Neuronal stem cell (in vitro differentiated cells): ENCODE measurements at places on chromosomes 11 and 22.

DNA sequence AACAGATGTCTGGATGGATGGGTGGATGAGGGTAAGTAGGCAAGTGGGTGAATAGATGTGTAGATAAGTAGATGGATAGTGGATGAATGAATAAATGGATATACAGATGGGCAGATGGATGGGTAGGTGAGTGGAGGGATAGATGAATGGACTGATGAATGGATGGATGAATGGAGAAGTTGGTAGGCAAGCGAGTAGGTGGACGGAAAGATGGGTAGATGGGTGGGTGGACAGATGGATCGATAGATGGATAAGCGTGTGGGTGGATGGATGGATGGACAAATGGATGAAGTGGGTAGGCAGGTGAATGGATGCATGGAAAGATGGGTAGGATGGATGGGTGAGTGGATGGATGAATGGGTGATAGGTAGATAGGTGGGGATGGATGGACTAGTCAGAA is 393.2 kb downstream of the SHANK2 start:
- no peak overlapping the region for H3K4me3 ChIP-seq
- no peaks in the 10 kb centered on the region for H3K36me3 ChIP-seq
- DNase-seq: no peak
- no peak overlapping the region for H3K27ac ChIP-seq
- no peaks in the 10 kb centered on the region for H3K27me3 ChIP-seq
- peaks cover 11% of the 10 kb centered on the region for H3K4me1 ChIP-seq

- peaks cover 5% of the 10 kb centered on the region for H3K4me1 ChIP-seq
- peak overlapping the region; percentile 49 for H3K4me3 ChIP-seq
Observed at GRCh38 chr11:13278609-13279486, 1.3 kb downstream of the BMAL1 start.

GRCh38 chr11:65730461-65730860 is 9.9 kb upstream of the RNASEH2C start:
- H3K36me3 ChIP-seq: no peaks in the 10 kb centered on the region
- H3K4me3 ChIP-seq: no peak overlapping the region

DNA sequence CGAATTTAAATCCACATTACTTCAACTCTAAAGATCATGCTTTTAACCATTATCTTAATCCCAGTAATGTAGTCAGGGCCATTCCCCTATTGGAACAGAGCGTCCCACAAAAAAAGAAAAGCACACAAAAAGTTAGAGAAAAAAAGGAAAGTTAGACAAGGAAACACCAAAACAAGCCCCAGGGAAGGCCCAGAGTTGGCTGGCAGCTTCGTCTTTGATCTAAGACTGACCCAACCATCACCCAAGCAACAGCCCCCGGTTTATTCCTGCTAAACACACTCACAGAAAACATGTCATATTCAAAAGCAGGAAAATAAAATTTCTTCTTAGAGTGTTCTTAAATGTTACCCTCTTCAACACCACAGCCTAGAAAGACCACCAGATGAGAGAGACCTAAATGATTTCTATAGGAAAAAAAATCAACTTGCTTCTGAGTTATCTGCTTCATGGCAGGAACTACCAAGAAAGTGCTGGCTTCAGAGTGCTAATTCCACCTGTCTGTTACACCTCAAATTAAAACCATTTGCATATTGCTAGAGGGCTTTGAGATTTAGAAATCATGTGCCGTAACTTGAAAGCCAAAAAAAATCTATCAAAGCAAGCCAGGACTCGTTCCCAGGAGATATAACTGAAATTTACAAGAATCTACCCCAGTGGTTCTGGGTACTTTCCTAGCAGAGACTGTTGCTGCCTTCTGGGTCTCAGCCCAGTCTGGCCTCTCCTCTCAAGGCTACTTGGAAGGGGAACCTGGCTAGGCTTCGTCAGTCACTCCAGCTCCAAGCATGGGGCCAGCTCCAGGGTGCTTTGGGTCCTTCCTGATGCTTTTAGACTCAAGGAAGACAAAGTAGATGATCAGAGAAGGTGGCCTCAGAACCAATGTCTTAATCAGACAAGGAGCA is 31.2 kb downstream of the POU2AF3 start:
- no peak overlapping the region for H3K4me3 ChIP-seq
- no peaks in the 10 kb centered on the region for H3K36me3 ChIP-seq
- no peaks in the 10 kb centered on the region for H3K4me1 ChIP-seq
- H3K27ac ChIP-seq: no peak overlapping the region
- DNase-seq: no peak

- H3K36me3 ChIP-seq: no peaks in the 10 kb centered on the region
- H3K4me1 ChIP-seq: no peaks in the 10 kb centered on the region
- DNase-seq: no peak
- H3K4me3 ChIP-seq: no peak overlapping the region
- H3K27ac ChIP-seq: no peak overlapping the region
- no peaks in the 10 kb centered on the region for H3K27me3 ChIP-seq
Observed at GRCh38 chr22:44472598-44472997, 25.4 kb downstream of the RTL6 start.

DNA sequence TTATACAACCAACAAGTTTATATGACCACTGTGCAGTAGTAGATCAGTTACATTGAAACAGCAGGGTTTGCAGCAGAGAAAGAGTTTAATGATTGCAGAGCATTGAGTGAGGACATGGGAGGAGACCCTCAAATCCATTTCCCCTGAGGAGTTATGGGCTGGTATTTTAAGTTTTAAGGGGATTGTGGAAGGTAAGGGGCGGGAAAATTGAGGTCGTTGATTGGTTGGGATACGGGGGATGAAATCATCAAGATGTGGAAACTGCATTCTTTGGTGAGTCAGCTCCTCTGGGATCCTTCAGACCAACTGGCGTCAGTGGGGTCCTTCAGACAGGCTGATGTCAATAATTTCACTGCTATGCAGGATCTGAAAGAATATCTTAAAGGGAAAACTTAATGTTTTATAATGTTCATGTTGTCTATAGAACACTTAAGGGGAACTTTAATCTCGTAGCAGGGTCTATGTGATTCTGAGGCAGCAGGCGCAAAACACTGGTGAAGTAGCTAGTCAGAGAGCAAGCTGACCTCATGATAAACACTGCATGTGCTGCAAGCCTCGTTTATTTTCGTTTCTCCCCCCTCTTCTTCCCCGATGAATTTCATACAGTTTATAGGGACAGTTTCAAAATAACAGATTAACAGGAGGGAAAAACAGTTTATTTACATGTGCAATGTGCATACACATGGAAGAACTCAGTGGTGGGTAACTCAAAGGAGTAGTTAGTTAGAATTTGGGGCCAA is 17.4 kb upstream of the BACE1-AS start:
- DNase-seq: no peak
- H3K36me3 ChIP-seq: peaks cover 60% of the 10 kb centered on the region
- no peak overlapping the region for H3K27ac ChIP-seq
- H3K4me3 ChIP-seq: no peak overlapping the region

DNA sequence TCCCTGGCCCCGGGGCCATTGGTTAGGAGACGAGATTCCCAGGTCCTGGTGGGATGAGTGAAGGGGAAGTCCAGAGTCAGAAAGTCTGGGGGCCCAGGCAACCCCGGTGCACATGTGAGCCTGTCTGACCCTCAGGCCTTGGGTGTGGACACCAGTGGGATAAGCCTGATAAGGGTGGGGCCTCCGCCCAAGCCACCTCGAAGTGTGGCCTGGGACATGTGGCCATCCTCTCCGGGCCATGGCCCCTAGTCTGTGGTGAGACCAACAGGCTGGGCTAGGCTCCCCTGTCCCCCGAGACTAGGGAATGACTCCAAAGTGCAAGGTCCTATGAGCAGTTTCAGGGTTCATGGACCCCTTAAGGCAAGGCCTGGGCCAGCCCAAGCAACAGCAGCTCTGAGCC is 6.3 kb downstream of the CABP7 start:
- DNase-seq: no peak
- H3K27ac ChIP-seq: no peak overlapping the region
- no peaks in the 10 kb centered on the region for H3K36me3 ChIP-seq
- peaks cover 10% of the 10 kb centered on the region for H3K27me3 ChIP-seq
- peaks cover 4% of the 10 kb centered on the region for H3K4me1 ChIP-seq

- H3K36me3 ChIP-seq: no peaks in the 10 kb centered on the region
- H3K27me3 ChIP-seq: no peaks in the 10 kb centered on the region
- no peak for DNase-seq
Observed at GRCh38 chr11:19646921-19647320, 65.7 kb upstream of the NAV2 start.

DNA sequence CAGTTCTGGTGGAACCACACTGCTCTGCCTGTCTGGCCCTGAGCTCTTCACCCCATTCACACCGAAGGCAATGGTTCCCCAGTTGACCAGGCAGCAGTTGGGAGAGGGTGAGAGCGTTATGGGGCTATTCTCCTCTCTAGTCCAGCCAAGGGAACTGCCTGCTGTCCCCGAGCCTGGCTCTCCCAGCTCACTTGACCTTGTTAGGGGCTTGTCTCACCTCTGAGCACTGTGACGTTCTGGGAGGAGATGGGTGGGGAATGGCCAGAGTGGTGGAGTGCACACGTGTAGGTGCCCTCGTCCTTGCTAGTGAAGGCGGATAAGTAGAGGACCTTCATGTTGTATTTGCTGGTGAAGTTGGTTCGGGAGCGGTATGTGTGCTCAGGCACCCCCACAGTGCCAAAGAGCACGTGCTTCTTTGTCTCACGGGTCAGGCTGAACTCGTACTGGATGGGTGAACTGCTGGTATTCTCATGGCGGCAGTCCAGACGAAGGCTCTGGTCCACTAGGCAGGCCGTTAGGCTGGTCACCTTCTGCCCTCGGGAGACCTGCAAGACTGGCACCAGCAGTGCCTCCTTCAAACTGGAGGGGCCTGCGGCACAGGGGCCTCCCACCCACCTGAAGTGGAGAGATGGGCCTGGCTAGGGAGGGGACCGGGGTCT is 3.0 kb downstream of the THY1 start:
- H3K27me3 ChIP-seq: no peaks in the 10 kb centered on the region
- no peak for DNase-seq
- peaks cover 10% of the 10 kb centered on the region for H3K36me3 ChIP-seq
- H3K27ac ChIP-seq: no peak overlapping the region

DNA sequence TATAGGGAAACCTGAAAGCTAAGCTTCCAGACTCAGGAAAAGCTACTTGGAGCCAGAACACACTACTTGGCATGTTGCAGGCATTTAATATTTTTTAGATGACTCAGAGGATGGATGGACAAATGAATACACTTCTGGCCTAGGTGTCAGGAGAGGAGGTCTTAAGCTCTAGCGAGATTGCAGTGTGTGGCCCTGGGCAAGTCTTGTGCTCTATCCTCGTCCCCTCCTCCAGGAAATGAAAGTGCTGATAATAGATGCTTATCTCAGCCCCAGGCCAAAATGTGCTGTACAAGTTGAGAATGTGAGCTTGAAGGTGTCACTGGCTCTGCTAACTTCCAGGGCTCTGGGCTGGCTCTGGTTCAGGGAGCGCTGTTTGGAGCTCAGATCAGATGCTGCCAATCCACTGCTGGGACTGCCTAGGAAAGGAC is 136.3 kb downstream of the PKNOX2 start:
- H3K4me1 ChIP-seq: no peaks in the 10 kb centered on the region
- no peak overlapping the region for H3K4me3 ChIP-seq
- DNase-seq: no peak
- peaks cover 2% of the 10 kb centered on the region for H3K36me3 ChIP-seq
- H3K27me3 ChIP-seq: no peaks in the 10 kb centered on the region

DNA sequence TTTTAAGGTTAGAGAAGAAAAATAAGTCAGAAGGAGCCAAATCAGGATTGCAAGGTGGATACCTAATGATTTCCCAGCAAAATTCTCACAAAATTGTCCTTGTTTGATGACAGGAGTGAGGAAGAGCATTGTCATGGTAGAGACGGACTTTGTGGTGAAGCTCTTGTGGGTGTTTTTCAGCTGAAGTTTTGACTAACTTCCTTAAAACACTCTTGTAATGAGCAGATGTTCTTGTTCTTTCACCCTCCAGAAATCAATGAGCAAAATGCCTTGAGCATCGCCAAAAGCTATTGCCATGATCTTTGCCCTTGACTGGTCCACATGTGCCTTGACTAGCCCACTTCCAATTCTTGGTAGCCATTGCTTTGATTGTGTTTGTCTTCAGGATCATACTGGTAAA is 20.0 kb downstream of the CALCB start:
- no peaks in the 10 kb centered on the region for H3K27me3 ChIP-seq
- no peak overlapping the region for H3K4me3 ChIP-seq
- H3K4me1 ChIP-seq: no peaks in the 10 kb centered on the region
- DNase-seq: no peak
- no peaks in the 10 kb centered on the region for H3K36me3 ChIP-seq

- no peak for DNase-seq
- H3K27me3 ChIP-seq: no peaks in the 10 kb centered on the region
- H3K36me3 ChIP-seq: no peaks in the 10 kb centered on the region
- no peaks in the 10 kb centered on the region for H3K4me1 ChIP-seq
- no peak overlapping the region for H3K4me3 ChIP-seq
Observed at GRCh38 chr11:63443714-63444113, 47.3 kb downstream of the PLAAT5 start.

DNA sequence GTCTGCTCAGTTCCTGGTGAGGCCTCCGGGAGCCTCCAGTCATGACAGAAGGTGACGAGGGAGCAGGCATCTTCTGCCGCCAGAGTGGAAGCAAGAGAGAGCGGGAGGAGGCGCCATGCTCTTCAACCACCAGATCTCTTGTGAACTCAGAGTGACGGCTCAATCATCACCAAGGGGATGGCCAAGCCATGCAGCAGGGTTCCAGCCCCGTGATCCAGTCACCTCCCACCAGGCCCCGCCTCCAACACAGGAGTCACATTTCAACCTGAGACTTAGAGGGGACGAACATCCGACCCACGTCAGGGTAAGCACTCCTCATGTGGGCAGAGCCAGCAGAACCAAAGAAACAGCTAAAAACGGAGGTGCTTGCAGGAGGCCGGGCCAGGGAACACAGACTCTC is 1470.5 kb downstream of the BRD1 start:
- H3K4me1 ChIP-seq: peaks cover 5% of the 10 kb centered on the region
- no peak overlapping the region for H3K4me3 ChIP-seq

GRCh38 chr11:9263840-9264315 is 1.3 kb downstream of the DENND5A start:
- H3K36me3 ChIP-seq: no peaks in the 10 kb centered on the region
- DNase-seq: no peak
- peaks cover 2% of the 10 kb centered on the region for H3K4me1 ChIP-seq

- peaks cover 2% of the 10 kb centered on the region for H3K36me3 ChIP-seq
- no peak overlapping the region for H3K4me3 ChIP-seq
- no peaks in the 10 kb centered on the region for H3K27me3 ChIP-seq
- DNase-seq: no peak
Observed at GRCh38 chr11:130726234-130727037, 189.8 kb downstream of the SNX19 start.

- H3K27me3 ChIP-seq: no peaks in the 10 kb centered on the region
- no peaks in the 10 kb centered on the region for H3K36me3 ChIP-seq
- H3K4me1 ChIP-seq: no peaks in the 10 kb centered on the region
- H3K27ac ChIP-seq: no peak overlapping the region
- DNase-seq: no peak
Observed at GRCh38 chr11:79108851-79109250, 332.0 kb downstream of the TENM4 start.

- H3K27ac ChIP-seq: no peak overlapping the region
- H3K4me3 ChIP-seq: no peak overlapping the region
- no peaks in the 10 kb centered on the region for H3K4me1 ChIP-seq
Observed at GRCh38 chr22:20656516-20656901, 117.4 kb upstream of the SERPIND1 start.

- no peaks in the 10 kb centered on the region for H3K27me3 ChIP-seq
- no peak for DNase-seq
- no peak overlapping the region for H3K4me3 ChIP-seq
- H3K36me3 ChIP-seq: no peaks in the 10 kb centered on the region
- no peak overlapping the region for H3K27ac ChIP-seq
Observed at GRCh38 chr11:19938866-19939265, 221.4 kb downstream of the DBX1 start.
